ENCODE measurements at places on chromosomes 2 and 18.

- no peak for DNase-seq
Observed at GRCh38 chr2:217945530-217945929, 57.3 kb downstream of the TNS1 start.

DNA sequence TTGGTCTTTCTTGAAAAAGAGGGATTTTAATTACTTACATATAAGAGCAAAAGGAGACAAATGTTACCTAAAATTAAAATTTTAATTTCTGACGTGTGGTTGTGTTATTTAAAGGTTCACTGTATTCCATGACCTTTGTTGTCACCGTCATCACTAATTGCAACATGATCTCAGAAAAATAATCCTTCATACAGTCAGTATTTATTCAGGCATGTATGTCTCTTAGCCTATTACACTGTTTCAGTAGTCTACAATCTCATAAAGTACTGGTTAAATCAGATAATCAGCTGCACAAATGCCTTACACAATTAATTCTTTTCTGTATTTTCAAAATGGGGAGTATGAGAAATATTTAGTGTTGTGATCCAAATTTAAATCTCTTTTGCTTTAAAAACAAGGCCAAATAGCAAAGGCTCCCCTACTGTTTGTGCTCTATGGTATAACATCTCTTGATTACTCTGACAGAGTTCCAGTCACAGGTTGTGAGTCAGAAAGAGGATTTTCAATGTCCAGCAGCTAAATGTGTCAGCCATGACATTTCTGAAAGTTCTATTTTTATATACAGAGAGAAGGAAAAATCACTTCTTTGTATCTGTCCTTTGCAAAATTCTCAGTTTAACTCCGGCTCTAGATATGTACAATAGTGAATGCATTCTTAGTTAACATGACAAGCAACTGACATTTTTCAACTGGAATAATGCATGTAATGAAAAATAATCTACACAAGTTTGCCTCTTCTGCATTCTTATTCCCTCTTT is 184.0 kb downstream of the FIGN start:
- DNase-seq: peak; percentile 56

GRCh38 chr2:181235011-181235410 is 222.2 kb upstream of the ITGA4 start:
- no peak for DNase-seq

GRCh38 chr2:239397931-239398471 is 2.8 kb downstream of the HDAC4 start:
- DNase-seq: no peak

DNA sequence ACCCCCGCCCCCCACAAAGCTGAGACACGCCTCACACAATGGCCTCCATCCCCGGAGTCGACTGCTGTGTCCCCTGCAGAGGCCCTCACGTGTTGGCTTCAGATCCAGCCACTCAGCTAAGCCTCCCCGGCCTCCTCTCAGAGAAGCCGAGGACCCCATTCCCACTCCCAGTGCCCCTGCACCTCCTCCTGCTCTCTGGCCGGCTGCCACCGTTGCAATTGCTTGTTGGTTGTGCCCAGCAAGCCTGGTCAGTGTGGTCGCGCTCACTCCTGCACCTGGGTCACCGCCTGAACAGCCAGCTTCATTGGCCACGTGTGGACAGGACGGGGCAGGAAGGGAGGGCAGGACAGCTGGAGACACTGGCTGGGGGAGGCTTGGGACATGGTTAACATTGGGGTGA is 191.5 kb upstream of the SALL3 start:
- DNase-seq: no peak

GRCh38 chr2:30684026-30684425 is 123.2 kb downstream of the CAPN13 start:
- DNase-seq: no peak

- DNase-seq: no peak
Observed at GRCh38 chr2:150232321-150232720, 255.1 kb downstream of the RND3 start.

DNA sequence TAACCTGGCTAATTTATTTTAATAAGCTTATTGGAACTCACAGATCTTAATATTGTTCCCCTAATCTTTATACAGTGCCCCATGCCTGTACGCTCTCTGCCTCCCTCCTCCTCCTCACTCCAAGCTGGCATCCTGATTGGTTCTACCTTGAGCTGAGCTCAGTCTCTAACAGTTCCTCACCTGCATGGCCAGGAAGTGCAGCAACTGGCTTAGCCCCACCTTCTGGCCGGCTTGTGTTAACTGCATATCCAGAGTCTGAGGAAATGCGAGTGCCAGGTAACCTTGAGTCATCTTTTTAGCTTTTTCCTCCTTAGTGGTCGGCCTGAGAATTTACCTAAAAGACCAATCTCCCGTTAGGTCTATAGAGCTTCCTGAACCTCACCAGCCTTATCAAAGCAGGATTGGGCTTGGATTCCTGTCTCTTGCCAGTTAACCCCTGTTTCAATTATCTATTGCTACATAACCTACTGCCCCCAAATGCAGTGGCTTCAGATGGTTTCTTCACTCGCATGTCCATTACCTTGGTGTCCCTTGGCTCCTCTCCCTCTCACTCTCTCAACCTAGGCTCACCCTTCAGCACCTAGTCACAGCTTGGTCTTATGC is 89.5 kb upstream of the STK39 start:
- DNase-seq: no peak

DNA sequence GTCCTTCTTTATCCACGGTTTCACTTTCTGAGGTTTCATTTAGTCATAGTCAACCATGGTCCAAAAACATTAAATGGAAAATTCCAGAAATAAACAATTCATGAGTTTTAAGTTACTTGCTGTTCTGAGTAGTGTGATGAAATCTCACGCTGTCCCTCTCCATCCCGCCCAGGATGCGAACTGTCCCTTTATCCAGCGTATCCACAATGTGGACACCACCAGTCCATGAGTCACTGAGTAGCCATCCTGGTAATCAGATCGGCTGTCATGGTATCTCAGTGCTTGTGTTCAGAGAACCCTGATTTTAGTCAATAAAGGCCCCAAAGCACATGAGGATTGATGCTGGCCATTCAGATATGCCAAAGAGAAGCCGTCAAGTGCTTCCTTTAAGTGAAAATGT is 3.7 kb downstream of the SP140L start:
- DNase-seq: peak; percentile 79

GRCh38 chr18:31500051-31500688 is 2.2 kb downstream of the DSG2 start:
- DNase-seq: no peak

DNA sequence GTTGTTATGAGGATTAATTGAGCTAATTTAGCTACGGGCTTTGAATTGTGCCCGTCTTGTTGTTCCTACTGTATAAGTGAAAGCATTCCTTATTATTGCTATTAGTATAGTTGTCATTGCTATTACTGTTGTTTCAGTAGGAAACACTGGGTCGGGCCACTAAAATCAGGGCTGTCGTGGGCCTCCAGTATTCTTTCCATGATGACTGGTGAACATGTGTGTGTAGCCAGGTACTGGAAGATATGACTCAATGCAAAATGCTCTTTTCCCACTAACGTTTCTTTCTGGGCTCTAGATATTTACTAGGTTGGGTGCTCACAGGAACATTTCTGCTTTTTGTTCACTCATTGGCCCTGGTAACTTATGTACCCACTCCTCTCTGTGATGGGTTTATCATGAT is 4.9 kb downstream of the TTL start:
- no peak for DNase-seq

DNA sequence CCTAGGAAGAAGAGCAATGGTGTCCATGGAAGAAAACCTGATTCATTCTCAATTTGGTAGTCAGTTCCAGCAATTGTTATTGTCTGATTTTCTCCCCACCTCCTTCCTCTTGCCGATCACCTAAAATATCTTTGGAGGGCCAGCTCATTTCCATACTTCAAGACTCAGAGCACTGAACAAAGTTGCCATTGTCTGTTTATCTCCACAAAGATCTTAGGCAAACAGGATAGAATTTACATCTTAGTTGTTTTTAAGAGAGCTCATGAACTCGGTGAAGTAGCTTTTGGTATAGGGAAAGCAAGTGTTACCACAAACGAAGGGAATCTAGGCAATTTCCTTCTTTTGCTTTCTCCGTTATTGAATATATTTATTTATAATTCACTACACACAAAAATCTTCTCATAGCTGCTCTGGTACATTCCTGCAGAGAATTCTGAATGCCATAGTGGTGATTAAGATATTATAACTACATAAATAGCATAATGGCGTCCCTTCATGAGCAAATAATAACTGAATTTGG is 41.5 kb upstream of the CHST9 start:
- peak; percentile 3 for DNase-seq

DNA sequence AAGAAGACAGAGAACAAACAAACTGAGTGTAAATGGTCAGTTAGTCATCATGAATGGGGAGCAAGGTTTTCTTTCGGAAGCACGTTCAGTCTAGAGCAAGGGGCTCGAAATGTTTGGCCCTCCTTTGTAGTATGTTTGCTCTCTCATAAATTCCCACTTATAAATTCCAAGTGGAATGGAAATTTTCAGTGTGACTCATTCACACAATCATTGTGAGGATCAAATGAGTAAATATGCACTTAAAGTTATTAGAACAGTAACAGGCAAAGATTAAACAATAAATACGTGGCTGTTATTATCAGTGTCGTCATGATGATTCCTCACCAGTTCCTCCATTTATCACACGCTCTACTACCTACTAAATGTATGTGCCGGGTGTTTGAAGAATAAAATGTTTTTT is 10.5 kb downstream of the CNGA3 start:
- DNase-seq: no peak

DNA sequence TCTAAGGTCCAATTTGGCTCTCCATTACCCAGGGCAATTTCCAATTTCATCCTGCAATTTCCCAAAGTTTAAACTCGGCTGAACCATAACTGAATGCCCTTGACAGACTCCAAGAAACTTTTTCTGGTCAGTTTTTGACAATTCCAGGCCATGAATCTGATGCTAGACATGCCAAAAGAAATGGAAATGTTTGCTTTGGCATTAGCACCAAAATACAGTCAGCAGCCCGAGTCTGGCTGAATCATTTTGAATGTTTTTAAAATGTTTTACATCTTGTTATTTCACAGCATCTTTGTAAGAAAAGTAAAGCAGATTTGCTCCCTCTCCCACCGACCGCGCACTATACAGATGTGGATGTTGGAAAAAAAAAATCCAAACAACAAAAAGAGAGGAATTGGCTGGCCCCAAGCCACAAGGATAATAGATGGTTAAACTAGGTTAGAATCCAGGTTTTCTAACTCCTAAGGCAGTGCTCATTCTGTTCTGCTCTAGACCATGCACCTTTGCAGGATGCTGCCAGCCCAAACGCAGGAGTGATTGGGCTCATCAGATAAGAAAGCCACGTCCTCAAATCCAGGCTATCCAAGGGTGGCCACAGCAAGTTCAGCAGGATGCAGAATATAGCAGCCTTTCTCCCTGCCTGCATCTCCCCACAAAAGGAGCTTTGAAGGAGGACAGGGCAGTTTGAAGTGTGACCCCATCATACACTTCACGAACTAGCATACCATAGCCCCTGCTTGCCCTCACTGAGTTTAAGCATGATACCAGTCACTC is 167.5 kb downstream of the ALK start:
- DNase-seq: peak; percentile 29

DNA sequence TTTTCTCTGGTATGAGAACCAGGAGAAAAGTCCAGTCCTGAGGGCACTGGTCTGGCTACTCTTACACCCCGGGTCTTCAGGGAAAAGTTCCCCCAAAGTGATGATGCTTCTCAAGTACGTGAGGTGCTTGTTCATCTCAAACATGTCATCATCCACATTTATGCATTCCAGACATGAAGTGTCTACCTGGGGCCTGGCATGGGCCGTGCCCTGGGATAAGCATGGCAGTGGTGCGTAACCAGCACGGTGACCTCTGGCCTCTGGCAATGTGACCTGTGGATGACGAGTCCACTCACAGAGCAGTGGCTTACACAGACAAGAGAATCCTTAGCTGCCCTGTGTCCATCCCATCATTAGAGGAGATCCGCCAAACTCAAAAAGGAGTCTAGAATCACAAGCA is 74.8 kb upstream of the LGALSL start:
- DNase-seq: no peak

DNA sequence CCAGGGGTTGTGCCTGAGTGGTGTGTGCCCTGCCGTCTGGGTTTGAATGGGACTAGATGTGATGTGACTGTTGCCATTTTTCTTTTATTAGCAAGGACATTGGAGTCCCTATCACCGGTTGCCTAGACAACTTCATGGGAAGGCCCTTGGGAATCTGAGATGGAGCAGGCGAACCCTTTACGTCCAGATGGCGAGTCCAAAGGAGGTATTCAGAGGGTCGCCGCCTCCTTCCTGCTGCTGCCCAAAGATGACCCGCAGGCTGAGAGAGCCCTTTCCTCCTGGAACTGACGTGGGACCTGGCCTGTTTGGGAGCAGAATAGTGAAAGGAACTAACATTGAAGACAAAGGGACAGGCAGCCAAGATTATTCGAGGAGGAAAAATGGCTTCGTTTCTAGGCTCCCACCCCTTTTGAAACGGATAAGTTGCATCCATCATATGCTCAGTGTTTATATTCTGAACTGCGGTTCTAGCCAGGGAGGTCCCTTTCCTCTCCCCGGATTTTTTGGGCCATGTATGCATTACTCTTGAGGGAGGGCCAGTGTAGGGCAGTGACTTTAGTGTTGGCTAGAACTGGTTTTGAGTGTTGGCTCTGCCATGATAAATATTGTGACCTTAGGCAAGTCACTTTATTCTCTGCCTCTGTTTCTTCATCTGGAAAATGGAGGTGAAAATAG is 673 bp downstream of the CENPO start:
- peak; percentile 37 for DNase-seq

DNA sequence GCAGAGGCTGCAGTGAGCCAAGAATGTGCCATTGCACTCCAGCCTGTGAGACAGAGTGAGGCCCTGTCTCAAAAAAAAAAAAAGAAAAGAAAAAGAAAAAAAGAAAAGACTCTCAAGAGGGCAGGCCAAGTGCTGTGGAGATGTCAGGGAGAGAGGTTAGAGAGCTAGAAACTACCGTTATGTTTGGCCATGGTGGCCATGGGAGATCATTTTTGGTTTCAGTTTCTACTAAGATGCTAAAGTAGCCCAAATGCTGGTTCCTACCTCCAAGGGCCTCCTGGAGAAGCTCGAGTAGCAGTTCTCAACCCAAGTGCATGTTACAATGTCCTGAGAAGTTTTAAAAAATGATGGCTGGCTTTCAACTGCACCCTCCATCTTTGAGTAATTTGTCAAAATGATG is 47.4 kb upstream of the TCF4 start:
- no peak for DNase-seq

DNA sequence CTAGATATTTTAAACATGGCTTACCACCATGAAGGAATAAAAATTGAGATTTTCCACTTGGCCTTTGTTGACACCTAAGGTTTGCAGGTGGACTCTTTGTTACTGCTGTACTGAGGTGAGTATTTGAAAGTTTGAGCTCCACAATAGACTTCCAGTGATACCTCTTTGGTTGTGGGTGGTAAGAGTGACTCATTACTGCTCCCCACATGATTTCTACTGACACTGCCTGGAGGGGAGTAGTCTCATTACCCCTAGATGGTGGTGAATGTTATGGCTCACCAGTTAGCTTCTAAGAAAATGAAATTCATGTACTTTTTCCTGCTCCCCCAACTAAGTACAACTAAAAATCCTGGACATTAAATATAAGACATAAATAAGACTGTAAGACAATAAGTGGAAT is 1183.1 kb upstream of the TMEFF2 start:
- no peak for DNase-seq
